ENCODE measurements at places on chromosomes 12 and 14.

DNA sequence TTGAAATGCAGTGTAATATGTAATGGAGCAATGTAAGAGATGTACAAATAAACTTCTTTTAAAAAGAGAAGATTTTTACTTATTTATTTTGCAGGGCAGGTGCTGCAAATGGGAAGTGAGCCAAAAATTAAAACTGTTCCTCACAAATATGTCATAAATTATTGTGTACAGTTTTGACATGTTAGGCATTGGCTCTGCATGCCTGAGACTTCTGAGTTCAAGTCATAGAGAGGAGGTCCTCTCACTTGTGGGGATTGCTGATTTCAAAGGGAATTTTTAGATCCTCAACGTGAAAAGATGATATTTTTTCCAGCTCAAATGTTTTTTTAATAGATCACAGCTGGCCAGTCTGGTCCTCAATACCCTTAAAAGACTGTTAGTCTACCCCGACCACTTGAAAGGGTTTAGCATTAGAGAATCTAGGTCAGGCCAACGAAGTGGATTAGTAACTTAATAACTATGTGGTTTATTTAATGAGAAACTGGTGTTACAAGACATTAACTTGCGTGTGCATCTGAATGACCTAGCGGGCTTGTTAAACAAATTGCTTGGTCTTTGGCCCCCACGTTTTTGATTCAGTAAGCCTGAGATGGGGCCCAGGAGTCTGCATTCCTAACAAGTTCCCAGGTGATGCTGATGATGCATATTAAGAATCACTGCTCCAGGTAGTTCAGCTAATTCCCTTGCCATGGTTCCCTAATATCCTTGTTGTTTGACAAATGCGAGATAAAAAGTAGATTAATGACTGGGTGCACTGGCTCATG, 30.9 kb upstream of the WDR89 start:
- DNase-seq, result no peak

GRCh38 chr12:3295225-3295624, 195.8 kb upstream of the PRMT8 start:
- DNase-seq, result no peak

DNA sequence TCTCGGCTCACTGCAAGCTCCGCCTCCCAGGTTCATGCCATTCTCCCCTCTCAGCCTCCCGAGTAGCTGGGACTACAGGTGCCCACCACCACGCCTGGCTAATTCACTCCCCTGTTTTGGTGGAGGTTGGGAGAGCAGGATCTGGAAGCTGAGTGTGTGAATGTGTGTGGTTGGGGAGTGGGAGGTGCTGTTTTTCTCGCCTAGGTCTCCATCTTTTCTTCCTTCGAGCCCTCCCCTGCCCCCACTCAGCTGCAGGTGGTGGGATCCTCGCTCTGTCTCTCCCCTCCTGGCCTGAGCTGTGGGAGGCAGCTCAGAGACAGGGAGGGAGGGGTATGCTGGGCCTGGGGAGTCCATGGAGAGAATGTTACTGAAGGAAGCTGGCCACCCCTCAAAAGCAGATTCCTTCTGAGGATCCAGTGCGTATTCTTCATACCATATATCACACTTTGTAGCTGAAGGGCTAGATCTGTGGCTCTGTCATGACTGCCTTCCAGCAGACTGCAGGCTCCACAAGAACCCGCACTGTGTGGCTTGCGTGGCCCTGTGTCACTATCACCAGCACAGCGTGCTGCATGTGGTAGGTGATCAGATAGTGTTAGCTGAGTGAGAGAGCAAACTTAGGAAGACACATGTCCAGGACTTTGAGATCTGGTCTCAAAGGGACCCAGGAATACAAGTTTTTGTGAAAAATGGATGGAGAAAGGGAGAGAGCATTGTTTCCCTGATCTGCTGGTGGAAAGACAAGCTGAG, 2.8 kb downstream of the KRT83 start:
- DNase-seq, result no peak

DNA sequence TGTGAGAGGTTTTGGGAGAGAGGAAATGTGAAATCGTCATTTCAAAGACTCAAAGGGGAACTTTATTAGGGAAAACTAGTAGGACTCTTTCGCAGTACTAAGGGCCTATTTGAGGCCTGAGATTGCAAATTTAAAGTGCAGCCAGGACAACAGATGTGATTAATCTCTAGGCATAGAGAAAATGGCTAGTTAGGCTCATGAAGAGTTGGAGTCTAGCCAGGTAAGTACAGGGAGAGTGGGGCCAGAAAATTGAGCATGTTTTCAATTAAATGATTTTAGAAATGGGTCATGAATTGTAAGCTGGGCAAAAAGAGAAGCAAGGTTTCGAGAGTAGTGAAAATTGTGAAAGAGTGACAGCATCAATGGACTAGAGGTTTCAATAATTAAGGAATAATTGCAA, 91.9 kb upstream of the LMNTD1 start:
- no peak for DNase-seq

GRCh38 chr12:8953773-8954402, 4.4 kb upstream of the M6PR start:
- peak; percentile 76 for DNase-seq

DNA sequence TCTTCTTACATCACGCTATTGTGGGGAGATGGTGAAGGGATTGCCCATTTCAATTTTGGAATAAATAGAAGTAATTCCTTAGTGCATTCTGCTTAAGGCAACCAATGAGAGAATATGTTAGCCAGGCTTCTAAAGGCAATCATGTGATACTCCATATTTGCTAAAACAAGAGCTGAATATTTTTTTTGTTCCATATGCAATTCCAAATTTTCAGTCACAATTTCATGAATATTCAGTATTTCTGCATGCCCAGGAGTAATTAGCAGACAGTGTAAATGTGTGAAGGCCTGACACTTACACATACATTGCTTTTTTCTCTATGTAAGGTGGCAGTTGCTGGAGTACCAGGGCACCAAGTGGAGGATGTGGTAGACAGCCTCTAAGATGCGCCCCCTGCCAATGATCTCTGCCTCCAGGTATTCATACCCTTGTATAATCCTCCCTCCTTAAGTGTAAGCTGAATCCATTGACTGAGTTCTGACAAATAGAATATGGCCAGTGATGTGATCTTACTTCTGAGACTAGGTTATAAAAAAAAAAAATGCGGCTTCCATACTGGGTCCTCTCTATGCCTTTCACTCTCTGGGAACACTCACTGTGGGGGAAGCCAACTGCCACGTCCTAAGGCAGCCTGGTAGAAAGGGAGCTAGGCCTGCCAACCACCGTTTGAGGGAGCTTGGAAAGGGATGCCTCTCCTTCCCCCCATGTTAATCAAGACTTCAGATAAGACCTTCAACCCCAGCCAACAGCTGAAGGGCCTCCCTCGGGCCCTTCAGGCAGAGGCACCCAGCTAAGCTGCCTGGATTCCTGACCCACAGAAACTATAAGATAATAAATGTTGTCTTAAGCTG, 62.7 kb upstream of the PTGR2 start:
- no peak for DNase-seq

DNA sequence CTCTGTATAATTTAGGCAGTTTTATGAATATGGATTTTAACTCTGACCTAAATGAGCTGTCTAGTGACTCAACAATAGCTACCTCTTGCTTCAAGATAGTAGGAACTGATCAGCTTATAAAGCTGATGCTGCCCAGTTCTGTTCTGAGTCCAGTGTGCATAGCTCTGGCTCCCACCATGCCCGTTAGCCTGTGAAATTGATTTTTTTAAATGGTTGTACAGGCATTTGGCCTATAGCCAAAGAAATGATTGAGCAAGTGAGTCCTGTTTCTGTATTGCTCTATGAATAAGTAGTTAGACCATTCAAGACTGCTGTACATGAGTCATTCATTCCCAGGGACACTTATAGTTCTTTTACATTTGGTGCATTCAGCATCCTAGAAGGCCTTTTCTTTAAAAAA, 36.4 kb downstream of the SAMD4A start:
- DNase-seq, result no peak

- DNase-seq, result peak; percentile 75
Measured at GRCh38 chr12:111313833-111314259, 55.0 kb downstream of the PHETA1 start.

- DNase-seq, result no peak
Measured at GRCh38 chr12:56545023-56545604, 23.5 kb downstream of the RBMS2 start.

GRCh38 chr14:34043627-34044372, 92.9 kb upstream of the EGLN3 start:
- DNase-seq, result peak; percentile 82

GRCh38 chr12:13839365-13840336, 141.8 kb downstream of the GRIN2B start:
- no peak for DNase-seq

- DNase-seq, result peak; percentile 56
Measured at GRCh38 chr14:51929910-51930682, 59.2 kb upstream of the RTRAF start.

- no peak for DNase-seq
Measured at GRCh38 chr12:96187956-96188355, 6.2 kb upstream of the ELK3 start.

- DNase-seq, result no peak
Measured at GRCh38 chr14:72644758-72645489, 249.0 kb downstream of the DPF3 start.

GRCh38 chr14:72699443-72699842, 194.5 kb downstream of the DPF3 start:
- DNase-seq, result no peak

DNA sequence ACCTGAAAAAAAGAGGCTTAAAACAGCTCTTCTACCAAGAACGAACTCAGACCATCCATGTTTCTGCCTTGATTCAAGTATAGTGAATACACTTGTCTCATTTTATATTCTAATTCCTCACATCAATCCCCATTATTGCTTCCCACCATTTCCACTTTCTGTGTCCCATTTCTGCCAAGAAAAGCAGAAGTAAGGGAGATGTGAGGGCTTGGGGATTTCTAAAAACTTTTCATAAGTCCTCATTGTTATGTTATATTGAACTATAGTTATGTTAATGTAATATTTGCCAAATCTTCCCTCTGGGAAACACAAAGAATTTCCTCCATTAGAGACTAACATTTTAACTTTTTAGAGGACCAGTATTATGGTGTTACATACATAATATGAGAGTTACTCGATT, 48.2 kb upstream of the PSMA6 start:
- DNase-seq, result no peak

DNA sequence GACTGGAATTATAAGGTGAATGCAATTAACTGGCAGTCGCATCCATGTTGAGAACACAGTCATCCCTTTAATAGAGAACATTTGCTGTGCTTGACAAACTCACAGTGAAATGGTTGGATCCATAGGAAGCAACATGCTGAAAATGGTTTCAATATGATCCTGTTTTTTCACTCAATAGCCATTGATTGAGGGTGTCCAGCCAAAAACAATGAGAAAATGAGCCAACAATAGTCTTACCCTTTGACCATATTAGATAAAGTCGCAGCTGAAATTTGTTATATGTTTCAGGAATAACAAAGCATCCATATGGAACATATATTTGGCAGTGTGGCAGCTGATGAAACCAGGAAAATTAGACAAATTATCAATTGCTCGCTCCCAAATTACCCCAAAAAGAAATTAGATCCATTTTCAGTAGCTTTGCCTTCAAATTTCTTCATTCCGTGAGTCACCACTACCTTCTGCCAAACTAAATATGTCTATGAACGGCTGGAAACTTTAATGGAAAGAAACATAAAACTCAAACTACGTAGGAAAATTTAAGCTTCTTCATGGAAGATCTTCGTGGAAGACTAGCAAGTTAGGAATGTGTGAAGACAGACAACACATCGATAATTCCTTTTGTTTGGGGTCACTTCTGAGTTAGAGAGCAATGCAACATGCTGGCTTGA, 17.4 kb downstream of the IGF1 start:
- DNase-seq, result no peak

- DNase-seq, result no peak
Measured at GRCh38 chr12:76643438-76643837, 83.9 kb upstream of the OSBPL8 start.

DNA sequence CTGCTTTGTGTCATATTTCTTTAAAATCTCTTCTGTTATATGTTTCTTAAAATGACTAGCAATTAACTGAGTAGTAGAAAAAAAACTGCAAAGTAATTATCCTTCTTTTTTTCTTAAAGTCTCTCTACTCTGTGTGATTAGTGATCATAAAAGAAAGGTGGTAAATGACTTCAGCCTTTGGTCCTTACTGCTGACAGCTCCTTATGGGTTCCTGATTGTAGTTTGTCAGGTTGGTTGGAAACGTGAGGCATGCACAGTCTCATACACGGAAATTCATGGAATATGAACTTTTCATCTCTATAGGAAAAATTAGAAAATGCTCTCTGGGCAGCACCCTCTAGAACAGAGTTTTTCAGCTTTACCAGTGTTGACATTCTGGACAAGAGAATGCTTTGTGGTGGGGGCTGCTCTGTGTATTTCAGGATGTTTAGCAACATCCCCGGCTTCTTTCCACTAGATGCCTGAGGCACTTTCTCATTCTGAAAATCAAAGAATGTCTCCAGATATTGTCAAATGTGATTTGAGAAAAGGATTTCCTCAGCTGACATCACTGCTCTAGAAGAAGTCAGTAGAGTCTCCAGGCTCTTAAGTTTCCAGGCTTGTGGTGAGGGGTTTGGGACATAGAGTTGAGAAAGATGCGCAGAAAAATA, 121.0 kb downstream of the PIK3C2G start:
- no peak for DNase-seq

DNA sequence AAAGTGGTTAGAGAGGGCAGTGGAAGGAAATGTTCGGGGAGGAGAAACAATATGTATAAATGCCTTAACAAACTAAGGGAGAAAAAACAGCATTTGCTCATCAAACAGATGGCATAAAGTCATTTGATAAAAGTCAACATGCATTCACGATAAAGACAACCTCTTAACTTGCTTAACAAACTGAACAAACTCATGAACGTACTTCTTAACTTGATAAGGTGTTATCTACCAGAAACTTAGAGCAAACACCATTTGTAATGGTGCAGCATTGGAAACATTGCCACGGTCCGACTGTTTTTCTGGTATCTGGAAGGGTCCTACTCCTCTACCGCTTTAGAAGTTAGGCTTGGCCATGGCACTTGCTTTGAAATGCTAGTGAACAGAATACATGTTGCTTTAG, 4.2 kb upstream of the RPS6KL1 start:
- no peak for DNase-seq

GRCh38 chr14:74976264-74977113, 21.1 kb upstream of the PGF start:
- DNase-seq, result no peak

DNA sequence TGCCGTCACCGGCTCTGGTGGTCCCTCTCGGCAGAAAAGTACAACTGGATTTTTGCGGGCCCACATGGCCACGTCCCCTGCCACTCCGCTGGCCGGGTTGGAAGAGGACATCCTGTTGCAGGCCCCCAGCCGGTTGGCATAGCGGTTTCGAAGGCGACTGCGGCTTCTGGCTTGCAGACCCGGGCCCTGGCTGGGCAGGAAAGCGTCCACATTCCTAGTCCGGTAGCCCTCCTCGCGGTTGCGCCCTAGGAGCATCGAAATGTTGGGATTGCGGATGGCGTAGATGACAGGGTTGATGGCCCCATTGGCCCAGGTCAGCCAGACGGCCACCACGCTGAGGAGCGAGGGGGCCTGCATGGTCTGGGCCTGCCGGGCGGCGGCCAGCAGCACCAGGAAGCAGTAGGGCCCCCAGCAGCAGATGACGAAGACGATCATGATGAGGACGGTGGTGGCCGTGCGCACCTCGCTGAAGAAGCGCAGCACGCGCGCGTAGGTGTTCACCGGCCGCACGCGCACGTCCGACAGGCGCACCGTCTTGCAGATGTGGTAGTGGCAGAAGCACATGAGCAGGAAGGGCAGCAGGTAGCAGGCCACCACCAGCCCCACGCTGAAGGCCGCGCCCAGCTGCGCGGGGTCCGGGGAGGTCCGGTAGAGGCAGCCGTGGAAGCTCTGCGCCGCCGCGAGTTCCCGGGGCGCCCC, 1.2 kb downstream of the GPR135 start:
- DNase-seq, result no peak

Data from CD8-positive, alpha-beta T cell (primary cell).